ENCODE measurements at places on chromosomes 13 and 19. TPM values are rescaled to one million over a fixed set of nuclear protein-coding genes. Genes with fewer than 3 reads are reported as not detected.

DNA sequence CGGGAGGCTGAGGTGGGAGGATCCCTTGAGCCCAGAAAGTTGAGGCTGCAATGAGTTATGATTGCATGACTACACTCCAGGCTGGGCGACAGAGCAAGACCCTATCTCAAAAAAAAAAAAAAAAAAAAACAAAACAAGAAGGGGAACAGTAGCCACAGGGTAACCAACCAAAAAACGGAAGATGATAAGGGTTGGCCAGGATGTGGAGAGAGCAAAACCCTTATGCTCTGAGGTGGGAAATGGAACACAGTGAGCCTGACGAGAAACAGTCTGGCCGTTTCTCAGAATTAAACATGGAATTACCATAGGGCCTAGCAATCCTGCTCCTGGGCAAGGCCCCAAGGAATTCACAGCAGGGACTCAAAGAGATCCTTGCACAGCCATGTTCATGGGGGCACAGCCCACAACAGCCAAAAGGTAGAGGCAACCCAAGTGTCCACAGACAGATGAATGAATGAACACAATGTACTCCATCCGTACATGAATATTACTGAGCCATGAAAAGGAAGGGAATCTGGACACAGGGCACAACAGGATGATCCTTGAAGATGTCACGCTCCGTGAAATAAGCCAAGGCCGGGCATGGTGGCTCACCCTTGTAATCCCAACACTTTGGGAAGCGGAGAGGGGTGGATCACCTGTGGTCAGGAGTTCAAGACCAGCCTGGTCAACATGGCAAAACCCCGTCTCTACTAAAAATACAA lies 11.3 kb downstream of the NMRK2 start:
- H3K4me1 ChIP-seq: peaks cover 8% of the 10 kb centered on the region
- no peaks in the 10 kb centered on the region for H3K36me3 ChIP-seq
- no peak for DNase-seq
- peaks cover 2% of the 10 kb centered on the region for H3K27me3 ChIP-seq

The CYP4F11 gene
- total RNA-seq: not detected

The FXYD3 gene
- total RNA-seq: not detected

GRCh38 chr13:84934911-84935310 lies 864.3 kb downstream of the SLITRK6 start:
- DNase-seq: no peak
- no peaks in the 10 kb centered on the region for H3K27me3 ChIP-seq
- H3K36me3 ChIP-seq: no peaks in the 10 kb centered on the region

The GRIK5 gene
- total RNA-seq: 0.79 TPM

DNA sequence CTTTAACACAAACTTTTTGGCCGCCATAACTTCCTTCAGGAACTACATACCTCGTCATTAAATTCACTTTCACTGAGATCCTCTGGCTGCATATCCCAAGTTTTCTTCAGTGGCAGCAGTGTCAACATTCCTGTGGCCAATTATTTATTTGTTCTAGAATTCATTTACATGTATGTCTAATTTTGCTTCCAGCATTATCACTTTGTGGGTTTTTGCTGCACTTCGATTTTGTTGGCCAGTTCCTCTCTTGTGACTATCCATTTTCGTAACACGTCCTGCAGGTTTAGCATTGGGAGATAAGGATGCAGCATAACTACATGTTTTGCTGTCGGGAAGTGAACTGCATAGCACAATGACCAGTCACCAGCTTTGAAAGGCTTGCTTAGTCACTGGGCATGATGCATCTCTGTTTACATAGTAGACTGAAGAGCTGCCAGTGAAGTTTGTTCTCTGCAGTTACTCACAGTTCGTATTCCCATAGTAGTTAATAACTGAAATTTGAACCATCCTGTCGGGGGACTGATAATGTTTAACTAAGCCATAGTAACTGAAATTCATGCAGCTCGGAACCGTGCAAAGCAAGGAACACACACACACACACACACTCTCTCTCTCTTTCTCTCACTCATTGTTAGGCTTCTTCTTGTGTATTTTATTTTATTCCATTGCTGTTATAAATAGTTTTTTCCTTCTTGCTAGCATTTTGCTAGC lies 28.3 kb downstream of the ZNF507 start:
- peaks cover 46% of the 10 kb centered on the region for H3K36me3 ChIP-seq
- no peak overlapping the region for H3K27ac ChIP-seq
- no peak for DNase-seq
- H3K4me3 ChIP-seq: no peak overlapping the region
- H3K27me3 ChIP-seq: no peaks in the 10 kb centered on the region

The KLHL1 gene
- not detected for total RNA-seq

Data from activated naive CD8-positive, alpha-beta T cell treated with anti-CD3 and anti-CD28 coated beads, Interleukin-2, amount 10 ng/mL, durations not matched to agents 7 days and 5 days (primary cell).